KBM-7 (cell line): ENCODE measurements at places on chromosomes 16 and 17.

DNA sequence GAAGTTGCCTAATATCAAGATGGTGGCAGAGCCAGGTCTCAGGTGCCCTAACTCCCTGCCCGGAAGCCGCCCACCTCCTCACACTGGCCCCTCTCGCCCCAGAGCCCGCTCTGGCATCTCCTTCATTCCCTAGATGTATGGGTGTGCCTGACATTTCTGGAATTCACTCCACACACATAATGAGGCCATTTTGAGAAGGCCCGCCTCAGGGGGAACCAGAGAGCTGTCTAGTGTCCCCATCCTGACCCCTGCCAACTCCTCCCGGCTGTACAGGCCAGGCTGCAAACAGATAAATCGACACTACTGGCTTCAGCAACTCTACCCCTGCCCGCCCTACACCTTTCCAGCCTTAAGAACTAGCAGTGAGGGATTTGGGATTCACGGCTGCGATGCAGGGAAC lies 7.7 kb downstream of the WNT3 start:
- DNase-seq = no peak

- no peak for DNase-seq
These were observed at the start of gene WFIKKN1 for GRCh38 chr16:630815-631405. Gene WFIKKN1 (plus strand): TSS chr16:630985. CDS start chr16:631254, 269 bp downstream.

- DNase-seq = no peak
These were observed 6.2 kb downstream of the CBX4 start for GRCh38 chr17:79833110-79833450.

GRCh38 chr16:50273888-50274325 lies 7.6 kb downstream of the ADCY7 start:
- peak; percentile 85 for DNase-seq

DNA sequence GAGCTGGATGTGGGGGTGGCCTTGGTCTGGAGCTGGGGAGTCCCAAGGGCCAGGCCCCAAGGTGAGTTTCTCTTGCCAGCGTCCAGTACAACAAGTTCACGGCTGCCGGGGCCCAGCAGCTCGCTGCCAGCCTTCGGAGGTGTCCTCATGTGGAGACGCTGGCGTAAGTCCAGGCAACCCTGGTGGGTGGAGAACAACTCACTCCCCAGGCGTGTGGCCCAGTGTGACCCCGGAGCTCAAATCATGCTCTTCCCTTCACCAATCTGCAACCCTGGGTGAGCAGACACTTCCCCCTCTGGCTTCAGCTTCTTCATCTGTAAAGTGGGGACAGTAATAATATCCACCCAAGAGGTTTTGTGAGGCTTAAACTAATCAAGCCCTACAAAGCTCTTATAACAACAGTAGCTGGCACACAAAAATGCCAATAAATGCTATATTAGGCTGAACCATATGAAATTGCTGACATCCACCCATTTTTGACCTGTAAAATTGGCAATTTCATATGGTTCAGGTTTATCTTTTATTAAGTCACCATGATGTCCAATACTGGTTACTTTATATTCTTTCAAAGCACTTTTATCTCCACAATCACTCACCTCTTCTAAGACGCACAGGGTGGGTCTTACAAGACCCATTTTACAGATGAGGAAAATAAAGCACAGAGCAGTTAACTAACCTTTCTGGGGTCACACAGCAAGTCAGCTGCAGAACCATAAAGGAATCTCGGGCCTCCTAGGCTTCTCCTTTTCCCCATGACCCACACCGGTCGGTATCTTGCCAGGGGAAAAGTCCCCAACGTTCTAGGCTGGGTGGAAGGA lies 19.7 kb downstream of the DEXI start:
- no peak for DNase-seq

GRCh38 chr16:71637398-71637797 lies 11.4 kb downstream of the MARVELD3 start:
- no peak for DNase-seq

DNA sequence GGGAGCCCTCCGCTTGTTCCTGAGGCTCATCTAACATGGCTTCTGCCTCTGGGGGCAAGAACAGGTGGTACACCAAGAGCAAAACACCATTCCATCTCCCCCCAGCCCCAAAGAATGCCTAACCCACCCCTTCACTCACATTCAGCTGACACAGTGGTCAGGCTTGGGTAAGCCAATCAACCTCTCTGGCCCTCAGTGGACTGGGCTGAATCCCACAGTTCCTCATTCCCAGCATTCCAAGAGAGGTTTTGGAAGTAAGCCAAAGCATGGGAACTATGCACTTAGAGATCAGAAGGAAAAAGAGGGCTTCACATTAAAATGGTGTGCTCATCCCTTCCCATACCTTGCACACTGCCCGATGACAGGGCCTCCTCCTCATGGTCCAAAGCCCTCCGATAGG lies 7.8 kb downstream of the PIGS start:
- DNase-seq = no peak

DNA sequence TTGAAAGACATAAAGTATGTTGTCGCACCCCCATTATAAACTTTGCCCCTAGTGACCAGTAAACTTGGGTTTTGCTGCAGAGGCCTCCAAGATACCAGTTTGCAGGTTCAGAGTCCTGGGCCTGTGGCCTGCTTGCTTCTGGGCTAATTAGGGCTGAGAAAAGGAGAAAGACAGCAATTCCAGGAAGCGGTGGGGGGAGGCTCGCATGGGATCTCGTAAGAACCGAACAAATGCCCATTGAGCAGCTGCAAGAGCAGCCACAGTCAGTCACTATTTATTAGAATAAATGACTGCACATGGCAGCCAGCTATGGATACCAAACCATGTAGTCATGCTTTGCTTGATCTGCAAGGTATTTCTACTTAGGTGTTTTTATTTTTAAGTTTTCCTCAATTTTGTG lies 4.9 kb downstream of the SHISA9 start:
- DNase-seq = no peak

DNA sequence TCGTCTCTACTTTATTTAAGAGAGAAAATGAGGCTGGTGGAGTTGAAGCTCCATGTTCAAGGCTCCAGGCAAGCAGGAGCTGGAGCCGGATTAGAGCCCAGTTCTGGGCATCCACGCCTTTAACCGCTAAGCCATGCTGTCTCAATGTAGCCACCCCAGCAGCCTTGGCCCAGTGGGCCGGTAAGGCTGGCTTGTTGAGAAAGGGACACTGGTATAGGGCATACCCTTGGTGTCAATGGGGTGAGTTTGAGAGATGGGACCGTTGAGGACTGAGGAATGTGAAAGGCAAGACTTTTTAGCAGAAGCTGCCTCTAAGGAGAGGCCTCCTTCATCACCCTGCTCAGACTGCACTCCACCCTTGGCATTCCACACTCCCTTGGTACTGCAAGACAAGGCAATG lies 147.4 kb downstream of the CYLD start:
- no peak for DNase-seq

- no peak for DNase-seq
These were observed 21.4 kb downstream of the TTLL6 start for GRCh38 chr17:48795444-48796162.

- no peak for DNase-seq
These were observed 5.0 kb downstream of the FADS6 start for GRCh38 chr17:74888469-74888868.

DNA sequence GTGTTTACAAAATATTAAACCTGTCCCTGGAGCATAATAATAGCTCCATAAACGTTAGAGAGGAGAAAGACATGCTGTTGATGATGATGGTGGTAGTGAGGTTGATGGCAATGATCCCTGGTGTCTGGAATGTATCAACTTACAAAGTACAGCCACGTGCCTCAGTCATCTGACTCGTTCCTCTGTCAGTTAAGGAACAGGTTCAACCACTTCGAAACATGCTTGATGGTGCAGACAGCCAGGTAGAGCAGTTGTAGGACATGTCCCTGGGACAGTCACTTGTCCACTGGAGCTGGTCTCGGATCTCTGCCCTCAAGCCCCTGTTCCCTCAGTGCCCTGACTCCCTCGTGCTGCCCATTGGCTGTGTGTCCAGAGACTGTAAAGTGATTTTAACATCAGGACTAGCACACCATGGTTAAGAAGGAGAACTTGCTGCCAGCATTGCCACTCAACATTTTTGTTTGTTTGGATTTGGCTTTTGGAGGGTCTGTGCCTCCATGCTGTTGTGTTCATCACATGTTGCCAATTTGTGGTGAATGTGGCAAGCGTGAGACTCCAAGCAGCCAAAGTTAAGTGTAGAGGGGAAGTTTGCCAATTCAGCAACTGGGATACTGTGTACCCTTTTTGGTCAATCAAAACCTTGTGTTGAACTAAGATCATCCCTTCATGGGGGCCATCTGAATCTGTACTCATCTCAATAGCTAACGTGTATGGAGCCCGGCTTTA lies 16.3 kb upstream of the SALL1 start:
- no peak for DNase-seq

DNA sequence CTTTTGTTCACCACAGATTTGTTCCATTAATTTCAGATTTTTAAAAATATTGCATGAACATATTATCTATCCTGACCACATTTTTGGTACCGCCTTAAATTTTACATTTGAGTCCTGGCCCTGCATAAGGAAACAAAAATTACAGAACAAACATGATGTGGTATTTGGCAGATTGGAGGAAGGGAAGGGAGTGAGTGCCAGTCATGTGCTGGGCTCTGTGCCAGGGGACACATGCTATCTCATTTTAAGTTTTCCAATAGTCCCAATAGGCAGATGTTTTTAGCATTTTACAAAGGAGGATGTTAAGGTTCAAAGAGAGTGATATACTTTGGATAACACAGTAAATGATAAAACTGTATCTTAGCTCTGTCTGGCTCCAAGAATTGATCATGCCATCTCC lies 185.1 kb downstream of the CDK5R1 start:
- no peak for DNase-seq

- no peak for DNase-seq
These were observed 1.8 kb downstream of the KRT15 start for GRCh38 chr17:41516830-41517283.

GRCh38 chr17:33291248-33292200 lies 1.6 kb downstream of the ASIC2 start:
- DNase-seq = peak; percentile 43

DNA sequence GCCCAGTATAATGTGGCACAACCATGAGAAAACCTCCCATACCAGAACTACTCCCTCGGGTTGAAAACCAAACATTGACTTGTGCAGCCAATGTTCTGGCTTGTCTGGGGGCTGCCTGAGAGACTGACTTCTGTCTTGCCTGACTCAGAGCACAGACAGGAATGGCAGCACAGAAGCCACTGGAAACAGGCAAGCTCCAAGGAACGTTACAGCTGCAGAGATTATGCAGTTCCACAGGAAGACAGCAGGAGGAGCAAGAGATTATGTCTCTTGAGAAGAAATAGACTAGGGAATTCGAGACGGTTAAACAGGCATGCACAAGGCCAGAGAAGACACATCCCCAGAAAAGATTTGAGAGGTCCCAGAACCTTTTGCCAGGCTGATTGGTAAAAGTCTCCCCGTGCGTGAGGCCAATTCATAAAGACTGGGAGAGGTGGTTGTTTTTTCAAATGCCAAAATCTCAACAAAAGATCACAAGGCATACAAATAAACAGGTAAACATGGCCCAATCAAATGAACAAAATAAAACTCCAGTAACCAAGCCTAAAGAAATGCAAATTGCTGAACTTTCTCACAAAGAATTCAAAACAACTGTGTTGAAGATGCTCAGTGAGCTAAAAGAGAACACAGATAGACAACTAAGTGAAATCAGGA lies 90.6 kb upstream of the CDH5 start:
- DNase-seq = peak; percentile 65

- DNase-seq = no peak
These were observed 246.4 kb downstream of the PRKCA start for GRCh38 chr17:66548659-66549310.

DNA sequence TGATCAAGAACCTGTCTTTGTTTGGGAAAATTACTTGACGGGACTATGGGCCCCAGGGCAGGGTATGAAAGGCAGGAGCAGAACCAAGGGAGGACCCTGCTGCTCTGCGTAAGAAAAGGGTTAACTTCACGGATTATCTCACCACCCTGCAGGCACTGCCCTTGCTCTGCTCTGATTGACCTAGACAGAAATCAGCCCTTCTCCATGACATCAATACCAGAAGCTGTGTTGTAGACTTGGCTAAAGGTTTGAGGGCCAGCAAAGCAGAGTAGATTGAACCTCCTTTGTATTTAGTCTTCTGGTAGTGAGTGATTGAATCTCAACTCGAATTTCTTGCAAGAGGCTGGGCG lies 52.9 kb upstream of the ETV4 start:
- DNase-seq = no peak

DNA sequence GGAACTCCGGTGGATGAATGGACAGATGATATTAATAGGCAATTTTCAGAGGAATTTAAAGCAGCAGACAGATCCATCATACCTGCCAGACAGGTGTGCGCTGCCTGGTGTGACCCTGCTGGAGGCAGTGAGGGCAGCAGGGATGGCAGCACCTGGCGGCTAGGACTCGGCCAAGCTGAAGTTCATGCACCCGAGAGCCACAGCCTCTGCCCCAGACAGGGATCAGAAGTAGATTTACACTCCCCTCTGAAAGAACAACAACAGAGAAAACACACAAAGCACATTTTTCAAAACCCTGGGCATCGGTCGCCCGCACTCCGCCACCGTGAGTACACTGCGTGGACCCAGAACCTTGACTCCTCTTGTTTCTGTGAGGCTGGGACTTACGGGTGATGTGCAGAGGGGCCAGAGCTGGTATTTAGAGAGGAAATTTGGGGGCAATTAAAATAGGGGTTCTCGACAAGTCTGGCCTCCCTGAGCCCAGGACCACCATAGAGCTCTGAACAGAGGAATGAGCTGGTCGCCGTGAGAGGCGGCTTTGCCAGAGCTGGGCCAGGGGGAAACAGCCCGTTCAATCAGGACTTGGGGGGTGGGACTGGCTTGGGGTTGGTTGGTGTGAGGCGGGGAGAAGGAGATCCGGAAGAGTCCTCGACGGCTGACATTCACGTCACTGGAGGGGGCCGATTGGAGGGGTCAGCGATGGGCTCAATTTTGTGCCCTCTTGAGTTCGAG lies 101.0 kb downstream of the METRNL start:
- no peak for DNase-seq

DNA sequence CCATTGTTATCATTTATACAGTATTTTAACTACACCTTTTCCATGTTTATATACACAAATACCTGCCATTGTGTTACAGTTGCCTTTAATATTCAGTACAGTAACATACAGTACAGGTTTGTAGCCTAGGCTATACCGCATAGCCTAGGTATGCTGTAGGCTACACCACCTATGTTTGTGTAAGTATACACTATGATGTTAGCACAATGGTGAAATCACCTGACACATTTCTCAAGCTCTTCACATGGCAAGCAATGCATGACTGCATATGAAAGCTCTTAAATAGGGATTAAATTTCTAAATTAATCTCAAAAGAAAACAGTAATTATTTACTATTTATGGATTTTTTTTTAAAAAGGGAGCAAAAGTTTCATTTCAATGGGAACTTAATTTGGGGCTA lies 12.0 kb downstream of the LRRC37B start:
- DNase-seq = no peak
